ENCODE measurements at places on chromosomes 7 and 10. TPM values are rescaled to one million over a fixed set of nuclear protein-coding genes. Genes with fewer than 3 reads are reported as not detected.

DNA sequence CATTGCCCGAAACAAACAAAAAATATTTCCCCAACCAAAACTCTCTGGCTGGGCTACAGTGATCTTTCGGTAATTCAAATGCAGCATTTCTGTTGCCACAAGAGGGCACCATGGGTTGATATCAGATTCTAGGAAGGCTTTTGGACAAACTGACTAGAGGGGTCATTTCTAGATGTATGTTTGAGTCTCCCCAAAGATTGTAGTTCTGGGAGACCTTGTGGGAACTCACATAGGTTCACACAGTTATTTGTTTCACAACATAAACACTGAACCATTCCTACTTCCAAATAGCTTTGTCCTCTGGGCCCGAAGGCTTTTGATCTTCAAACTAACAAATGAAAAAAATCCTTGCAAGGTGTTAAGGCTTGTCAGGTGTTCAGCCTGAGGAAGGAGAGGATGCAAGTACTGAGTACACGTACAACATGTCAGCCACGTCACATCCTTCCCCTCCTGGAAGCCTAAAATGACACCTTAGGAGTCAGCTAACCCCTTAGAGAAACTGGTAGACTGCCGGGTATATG is 37.0 kb upstream of the IL15RA start:
- no peak overlapping the region for H3K27ac ChIP-seq
- H3K4me3 ChIP-seq = no peak overlapping the region
- no peaks in the 10 kb centered on the region for H3K4me1 ChIP-seq
- H3K36me3 ChIP-seq = no peaks in the 10 kb centered on the region

GRCh38 chr10:1297566-1298301 is 241.5 kb downstream of the WDR37 start:
- H3K4me3 ChIP-seq = no peak overlapping the region
- no peaks in the 10 kb centered on the region for H3K4me1 ChIP-seq
- no peaks in the 10 kb centered on the region for H3K36me3 ChIP-seq
- no peaks in the 10 kb centered on the region for H3K27me3 ChIP-seq
- no peak overlapping the region for H3K27ac ChIP-seq

DNA sequence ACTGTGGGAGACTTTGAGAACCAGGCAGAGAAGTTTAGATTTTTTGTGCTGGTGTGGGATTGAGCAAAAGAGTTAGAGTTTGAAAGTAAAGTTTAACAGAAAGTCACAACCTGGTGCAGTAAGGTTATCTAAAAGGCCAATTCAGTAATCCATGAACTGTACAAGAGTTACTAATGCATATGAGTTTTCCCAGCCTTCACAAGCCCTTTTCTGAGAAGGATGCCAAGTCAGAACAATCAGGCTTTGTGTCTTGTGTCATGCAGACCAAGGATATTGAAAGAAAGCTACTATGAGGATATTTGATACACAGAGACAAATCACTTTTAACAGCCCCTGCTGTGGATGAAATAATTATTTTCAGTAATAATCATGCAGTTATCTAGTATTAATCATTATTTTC is 68.8 kb upstream of the MYO3A start:
- no peak overlapping the region for H3K4me3 ChIP-seq
- peaks cover 1% of the 10 kb centered on the region for H3K27me3 ChIP-seq
- no peak for DNase-seq
- no peak overlapping the region for H3K27ac ChIP-seq

DNA sequence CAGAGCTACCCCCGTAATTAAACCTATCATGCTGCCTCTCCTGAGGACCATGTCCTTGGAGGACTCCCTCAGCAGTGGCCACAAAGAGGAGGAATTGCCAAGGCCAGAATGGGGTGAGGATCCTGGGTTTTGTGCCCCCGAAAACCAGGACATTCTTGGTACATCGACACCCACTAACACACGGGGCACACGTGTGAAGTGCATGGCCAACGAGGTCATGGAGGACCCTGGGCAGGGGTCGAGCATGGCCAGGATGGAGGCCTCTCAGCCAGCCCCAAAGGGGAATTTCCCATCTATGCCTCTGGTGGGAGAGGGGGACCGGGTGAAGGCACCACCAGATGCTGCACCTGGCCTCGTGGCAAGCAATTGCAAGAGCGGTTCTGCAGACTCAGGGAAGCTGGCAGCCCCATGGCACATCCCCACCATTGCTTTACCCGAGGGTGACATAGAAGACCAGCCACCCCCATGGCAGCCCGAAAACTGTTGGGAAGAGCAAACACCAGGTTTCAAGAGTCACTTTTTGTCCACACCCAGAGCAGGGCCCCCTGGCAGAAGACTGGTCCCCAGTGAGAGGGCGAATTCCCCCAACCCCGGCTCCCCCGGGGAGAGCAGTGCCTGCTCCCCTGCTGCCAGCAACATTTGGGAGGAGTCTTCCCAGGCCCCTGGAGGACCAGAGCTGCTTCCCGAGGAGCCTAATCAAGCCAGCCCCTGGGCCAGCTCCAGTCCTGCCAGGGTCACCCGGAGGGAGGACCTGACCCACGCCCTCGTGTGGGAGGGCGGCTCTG is 26.4 kb downstream of the C10orf71 start:
- no peak overlapping the region for H3K4me3 ChIP-seq
- H3K36me3 ChIP-seq = no peaks in the 10 kb centered on the region
- peaks cover 3% of the 10 kb centered on the region for H3K27me3 ChIP-seq
- H3K27ac ChIP-seq = no peak overlapping the region
- H3K4me1 ChIP-seq = no peaks in the 10 kb centered on the region

DNA sequence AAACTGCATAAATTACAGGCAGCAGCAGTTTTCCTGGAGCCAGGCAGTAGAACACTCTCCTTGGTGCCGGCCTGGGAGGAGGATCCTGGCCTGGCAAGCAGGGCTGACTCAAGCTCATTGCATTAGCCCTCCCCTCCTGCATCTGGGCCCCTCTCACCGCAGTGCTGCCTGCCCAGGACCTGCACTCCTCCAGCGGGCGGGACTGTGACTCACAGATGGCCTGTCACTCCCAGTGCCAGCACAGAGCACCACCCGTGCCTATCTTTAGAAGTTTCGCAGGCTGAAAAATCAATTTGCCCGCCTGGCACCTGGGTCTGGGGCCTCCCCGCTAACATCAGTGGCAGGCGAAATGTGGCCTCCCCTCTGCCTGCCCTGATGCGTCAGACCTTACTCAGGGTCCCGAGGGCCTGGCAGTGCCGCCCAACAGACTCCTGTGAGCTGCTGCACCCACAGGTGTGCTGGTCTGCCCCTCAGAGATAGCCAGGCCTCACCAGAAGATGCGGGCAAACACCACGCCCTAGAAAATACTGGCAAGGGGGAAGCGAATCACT is 123.8 kb downstream of the KCNMA1 start:
- H3K36me3 ChIP-seq = no peaks in the 10 kb centered on the region
- no peak overlapping the region for H3K4me3 ChIP-seq
- no peaks in the 10 kb centered on the region for H3K27me3 ChIP-seq

The SLC26A5 gene
- total RNA-seq = 1.5 TPM

DNA sequence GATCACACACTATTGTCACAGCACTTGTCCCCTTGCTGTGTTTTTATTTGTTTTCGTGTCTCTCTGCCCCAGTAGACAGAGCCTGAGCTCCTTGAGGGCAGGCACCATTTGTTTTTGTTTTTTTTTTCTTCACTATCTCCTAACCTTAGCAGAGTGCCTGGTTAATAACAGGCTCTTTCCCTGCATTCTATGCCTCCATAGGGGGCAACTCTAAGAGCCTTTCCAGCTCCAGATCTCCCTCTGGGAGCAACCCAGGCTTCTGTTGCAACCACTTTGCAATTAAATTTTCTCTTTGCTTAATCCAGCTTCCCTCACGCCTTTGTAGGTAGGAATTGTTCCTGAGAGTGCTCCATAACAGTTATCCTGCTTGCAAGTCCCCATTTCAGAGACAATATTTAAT is 148.4 kb downstream of the PLXDC2 start:
- no peak overlapping the region for H3K27ac ChIP-seq
- H3K4me3 ChIP-seq = no peak overlapping the region
- DNase-seq = no peak
- H3K4me1 ChIP-seq = no peaks in the 10 kb centered on the region
- no peaks in the 10 kb centered on the region for H3K27me3 ChIP-seq

The TMEM270 gene
- total RNA-seq = not detected

- DNase-seq = no peak
- H3K4me3 ChIP-seq = no peak overlapping the region
- H3K27me3 ChIP-seq = no peaks in the 10 kb centered on the region
- H3K27ac ChIP-seq = no peak overlapping the region
- no peaks in the 10 kb centered on the region for H3K4me1 ChIP-seq
Measured at GRCh38 chr10:55224007-55224781, 423.2 kb upstream of the PCDH15 start.

The ETV1 gene
- total RNA-seq = 0.52 TPM

The SORBS1 gene
- 44.1 TPM for total RNA-seq

DNA sequence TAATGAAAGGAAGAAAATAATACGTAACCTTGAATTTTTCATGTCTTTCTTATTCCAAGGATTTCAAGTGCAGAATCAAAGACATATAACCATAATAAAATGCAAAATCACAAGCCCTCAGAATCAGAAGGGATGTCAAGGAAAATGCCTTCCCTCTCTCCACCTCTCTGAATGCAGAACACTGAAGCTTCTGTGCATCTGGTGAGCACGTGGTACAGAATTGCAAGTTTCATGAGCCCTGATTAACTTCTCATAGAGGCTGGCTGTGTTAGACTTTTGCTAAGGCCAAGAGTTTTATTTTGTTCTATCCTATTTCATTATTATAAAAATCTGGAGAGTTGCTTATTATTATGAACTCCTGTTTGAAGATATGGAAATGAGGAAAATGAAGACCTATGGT is 533.7 kb upstream of the POM121L12 start:
- DNase-seq = no peak
- no peaks in the 10 kb centered on the region for H3K27me3 ChIP-seq
- no peak overlapping the region for H3K4me3 ChIP-seq
- no peak overlapping the region for H3K27ac ChIP-seq

The CRPPA gene
- total RNA-seq = 7.9 TPM

DNA sequence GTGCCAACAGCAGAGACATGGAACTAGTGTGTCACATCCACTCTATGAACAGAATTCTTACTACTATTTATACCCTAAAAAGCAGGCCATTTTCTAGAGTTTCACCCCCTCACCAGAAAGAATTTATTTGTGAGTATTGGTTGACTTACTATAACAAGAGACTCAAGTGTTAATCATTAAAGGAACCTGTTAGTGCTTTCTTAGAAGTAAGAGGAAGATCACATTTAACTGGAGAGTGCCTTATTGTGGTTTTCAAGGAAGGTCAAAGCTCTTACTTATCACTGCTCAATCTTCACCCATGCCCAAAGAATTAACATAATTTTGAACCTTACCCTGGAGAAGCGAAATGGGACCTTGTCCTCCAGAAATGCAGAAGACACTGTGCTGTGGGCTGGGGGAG is 169.3 kb upstream of the PRSS1 start:
- no peak overlapping the region for H3K4me3 ChIP-seq
- DNase-seq = no peak
- H3K4me1 ChIP-seq = peaks cover 5% of the 10 kb centered on the region
- no peak overlapping the region for H3K27ac ChIP-seq

DNA sequence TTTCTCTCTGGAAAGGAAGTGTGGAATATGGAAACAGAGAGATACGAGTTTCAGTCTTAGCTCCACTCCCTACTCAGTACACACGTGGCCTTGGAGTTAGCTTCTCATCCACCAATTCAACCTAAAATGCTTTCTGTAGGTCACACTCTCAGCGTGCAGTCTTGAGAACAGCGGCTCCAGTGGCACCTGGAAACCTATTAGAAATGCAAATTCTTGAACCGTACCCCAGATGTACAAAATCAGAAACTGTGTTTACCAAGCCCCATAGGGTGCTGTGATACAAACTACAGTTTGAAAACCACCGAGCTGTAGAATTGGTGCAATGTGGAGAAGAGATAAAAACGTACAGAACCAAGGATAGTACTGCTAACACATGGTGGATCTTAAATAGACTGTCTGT is 91.1 kb upstream of the SP4 start:
- no peak overlapping the region for H3K27ac ChIP-seq
- H3K4me1 ChIP-seq = no peaks in the 10 kb centered on the region
- H3K4me3 ChIP-seq = no peak overlapping the region

DNA sequence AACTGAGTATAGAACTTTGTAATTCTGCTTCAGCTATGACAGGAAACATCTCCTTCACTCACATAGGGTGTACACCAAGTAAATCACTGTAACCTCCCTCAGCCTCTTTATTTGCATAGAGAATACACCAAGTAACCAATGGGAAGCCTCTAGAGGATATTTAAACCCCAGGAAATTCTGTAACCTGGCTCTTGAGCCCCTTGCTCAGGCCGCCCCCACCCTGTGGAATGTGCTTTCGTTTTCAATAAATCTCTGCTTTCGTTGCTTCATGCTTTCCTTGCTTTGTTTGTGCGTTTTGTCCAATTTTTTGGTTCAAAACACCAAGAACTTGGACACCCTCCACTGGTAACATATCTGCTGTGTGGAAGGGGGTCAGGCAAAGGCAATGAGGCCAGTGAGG is 60.2 kb downstream of the CLRN3 start:
- no peak overlapping the region for H3K4me3 ChIP-seq
- no peak overlapping the region for H3K27ac ChIP-seq
- no peak for DNase-seq
- H3K27me3 ChIP-seq = no peaks in the 10 kb centered on the region
- no peaks in the 10 kb centered on the region for H3K36me3 ChIP-seq

All from Caco-2 (cell line).